Stimulated activated CD4-positive, alpha-beta T cell treated with anti-CD3 and anti-CD28 coated beads, TNF-alpha, amount 100 ng/mL, for 1 hour (primary cell): ENCODE measurements at places on chromosomes 2 and 18.

GRCh38 chr18:24427484-24427883 lies 1.0 kb downstream of the IMPACT start:
- DNase-seq: no peak

- no peak for DNase-seq
Measured at GRCh38 chr2:106983305-106983704, 97.3 kb upstream of the ST6GAL2 start.

DNA sequence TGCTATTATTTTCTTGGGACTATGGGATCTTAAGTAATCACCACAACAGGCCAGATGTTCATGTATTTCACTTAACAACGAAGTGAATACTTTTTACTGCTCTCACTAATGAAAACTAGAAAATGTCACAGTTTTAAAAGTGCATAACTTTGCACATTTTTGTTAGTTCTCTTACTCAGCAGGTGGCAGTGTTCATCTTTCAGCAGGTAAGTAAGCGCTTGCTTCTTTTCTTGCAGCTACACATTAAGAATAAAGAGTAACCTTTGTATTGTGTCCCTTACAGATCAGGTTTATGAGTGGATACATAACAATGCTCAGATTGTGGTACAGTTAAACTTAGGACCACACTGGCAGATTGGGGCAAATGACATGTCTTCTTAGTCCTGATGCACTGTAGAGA lies 61.0 kb downstream of the DAW1 start:
- DNase-seq: no peak

DNA sequence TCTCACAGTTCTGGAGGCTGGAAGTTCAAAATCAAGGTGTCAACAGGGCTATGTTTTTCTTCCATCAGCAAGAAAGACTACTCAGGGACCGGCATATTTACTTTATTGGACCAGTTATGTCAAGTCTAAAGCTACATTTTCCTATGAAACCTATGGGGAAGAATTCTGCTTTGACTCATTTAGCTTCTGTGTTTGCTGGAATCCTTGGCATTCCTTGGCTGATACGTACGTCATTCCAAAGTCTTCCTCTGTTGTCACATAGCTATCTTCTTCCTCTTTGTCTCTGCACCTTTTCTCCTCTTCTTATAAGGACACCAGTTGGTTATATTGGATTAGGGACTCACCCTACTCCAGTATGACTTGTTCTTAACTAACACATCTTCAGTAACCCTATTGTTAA lies 137.4 kb upstream of the FBXO11 start:
- DNase-seq: no peak

DNA sequence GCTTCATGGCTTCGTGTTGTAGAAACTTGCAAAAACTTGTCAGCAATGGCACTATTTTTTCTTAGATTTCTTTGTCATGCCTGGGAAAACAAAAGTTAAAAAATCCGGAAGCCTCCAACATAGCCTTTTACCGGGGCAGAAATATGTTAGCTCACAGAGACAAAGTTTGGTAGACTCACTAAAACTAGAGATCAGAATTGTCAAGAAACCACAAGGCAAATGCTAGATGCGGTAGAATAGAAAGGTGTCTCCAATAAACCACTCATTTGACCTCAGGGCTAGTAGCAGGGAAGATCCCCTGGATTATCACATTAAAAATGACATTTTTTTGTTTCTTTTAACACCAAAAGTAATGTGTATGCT lies 405 bp downstream of the CASP10 start:
- no peak for DNase-seq

GRCh38 chr2:66448136-66448991 lies 13.4 kb downstream of the MEIS1 start:
- DNase-seq: no peak

DNA sequence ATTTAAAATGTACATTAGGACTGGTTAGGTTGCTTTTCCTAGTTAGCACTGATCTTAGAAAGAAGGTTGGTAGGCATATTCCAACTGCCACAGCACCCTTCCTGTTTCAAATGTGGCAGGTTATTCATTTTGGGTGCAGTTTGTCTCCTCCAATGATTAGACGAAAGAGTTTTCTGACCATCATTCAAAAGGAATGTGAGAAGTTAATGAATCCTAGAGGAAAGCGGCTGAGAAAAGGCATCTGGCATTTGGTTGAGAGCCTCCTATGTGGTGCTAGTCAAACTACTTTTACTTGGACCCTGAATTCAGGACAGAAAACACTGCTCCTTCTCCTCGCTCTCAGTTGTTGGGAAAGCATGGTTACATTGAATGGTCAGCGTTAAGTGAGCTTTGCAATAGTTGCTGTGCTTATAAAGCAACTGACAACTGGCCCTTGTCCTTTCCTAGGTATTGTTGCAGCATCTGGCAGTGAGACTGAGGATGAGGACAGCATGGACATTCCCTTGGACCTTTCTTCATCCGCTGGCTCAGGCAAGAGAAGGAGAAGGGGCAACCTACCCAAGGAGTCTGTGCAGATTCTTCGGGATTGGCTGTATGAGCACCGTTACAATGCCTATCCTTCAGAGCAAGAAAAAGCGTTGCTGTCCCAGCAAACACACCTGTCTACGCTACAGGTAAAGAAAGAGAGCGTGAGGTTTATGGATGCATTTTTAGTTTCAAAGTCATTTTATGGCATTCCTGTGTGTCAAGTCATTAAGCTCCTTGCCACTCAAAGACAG lies 6.1 kb downstream of the TGIF1 start:
- DNase-seq: no peak

DNA sequence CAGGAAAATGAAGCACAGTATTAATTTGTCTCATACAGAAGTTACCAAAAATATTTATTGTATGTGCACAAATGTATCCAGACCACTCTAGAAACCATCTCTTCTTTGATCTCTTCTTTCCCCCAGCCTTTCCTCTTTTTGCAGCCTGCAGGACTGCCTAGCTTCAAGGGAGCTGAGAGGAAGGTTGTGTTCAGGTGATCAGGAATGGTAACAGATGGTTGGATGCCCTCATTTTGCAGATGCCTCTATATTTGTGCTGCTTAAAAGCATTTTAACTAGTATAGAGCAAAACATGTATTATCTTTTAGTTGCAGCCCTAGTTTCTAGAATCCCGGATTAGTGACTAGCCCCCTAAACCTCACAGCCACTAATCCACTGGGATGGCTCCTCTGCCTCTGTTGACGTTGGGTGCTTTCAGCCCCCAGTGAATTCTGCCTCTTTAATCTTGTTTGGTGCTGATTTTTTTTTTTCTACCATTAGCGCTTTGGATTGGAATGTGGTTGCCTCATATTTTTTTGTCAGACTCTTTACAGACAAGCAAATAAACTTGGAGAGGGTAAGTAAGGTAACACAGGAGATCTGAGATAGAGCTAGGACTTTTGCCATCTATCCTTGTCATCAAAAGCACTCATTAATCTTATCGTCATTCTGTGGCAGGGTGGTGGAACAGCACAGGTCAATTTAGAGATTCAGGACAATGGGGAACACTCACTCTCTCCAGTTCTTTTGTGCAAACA lies 103.8 kb upstream of the NDUFV2 start:
- DNase-seq: no peak

DNA sequence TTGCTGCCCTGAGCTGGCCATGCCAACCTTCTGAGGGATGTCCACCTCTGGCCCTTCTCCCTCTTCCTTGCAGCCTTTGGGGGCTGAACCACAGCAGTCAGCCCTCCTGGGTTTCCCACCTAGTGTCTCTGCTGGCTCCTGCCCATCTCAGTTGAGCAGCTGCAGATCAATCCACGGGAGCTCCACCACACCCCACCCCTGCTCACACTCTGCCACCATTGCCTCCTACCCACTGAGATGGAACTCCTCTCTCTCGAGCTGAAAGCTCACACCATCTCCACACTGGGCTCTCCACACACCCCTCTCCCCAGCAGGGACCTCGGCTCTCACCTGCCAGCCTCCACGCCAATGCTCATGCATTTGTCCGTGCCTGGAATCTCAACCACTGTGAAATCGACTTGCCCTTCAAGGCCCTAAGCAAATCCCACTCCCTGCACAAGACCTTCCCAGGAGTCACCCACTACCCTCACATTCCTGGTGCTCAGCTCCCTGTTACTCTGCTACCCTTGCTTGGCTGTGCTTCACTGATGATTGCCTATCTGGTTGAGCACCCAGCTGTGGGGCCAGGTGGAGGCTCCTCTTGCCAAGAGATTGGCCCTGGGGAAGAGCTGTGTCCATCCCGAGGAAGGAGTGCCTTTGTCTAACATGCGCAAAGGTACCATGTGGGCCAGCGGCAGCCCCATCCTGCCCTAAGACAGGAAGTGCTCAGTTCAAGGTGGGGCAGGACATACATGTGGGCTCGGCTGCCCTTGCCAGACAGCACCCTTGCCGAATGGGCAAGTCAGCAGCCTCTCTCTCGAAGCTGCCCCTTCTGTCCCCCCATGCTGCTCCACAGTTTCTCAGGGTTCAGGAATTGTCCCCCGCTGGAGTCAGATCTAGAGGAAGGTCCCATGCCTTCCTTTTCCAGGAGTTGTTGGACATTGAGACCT lies 208.7 kb downstream of the CYP26B1 start:
- DNase-seq: no peak

DNA sequence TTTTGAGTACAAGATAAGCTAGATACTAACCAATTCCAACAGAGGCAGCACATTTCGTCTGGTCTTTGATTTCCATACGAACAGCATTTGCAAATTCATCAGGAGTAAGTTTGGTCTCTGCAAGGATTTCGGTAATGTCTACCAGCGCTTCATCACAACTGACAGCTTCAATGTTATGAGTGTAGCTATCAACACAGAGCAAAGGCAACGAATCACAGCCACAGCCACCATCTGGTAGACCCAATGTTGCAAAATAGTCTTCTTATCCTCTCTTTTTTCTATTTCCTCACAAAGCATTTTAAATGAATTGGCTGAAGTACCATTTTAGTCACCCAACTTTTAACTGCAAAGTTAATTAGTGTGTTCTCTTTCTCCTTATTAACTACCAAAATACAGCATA lies 68.3 kb downstream of the REV1 start:
- DNase-seq: no peak

DNA sequence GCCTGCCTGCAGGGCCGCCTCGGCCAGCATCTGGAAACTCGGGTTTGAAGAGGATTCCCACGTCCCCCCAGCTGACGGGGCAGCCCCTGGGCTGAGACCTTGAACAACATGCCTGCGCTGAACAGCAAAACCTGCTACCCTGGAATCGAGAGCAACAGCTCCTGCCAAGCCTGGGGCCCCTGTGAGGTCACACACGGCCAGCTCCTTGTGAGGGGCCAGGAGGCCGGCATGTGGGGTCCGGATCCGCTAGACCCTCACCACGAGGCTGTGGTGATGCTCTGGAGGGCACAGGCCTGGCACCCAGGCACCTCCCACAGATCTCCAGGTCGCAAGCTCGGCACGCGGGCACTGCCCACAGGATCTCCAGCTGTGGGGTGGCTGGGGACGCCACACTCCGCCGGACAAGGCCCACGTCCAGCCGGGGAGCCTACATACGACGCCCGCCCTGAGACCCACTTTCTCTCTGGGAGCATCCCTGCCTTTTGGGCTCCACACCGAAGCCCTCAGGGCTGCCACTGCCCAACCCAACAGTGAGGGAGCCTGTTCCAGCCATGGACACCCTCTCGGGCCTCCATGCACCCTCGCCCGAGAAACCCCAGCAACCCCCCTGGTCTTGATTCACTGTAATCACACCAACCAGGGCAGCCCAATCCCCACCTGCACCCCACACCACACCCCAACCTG lies 34.1 kb downstream of the SLC66A2 start:
- DNase-seq: no peak

DNA sequence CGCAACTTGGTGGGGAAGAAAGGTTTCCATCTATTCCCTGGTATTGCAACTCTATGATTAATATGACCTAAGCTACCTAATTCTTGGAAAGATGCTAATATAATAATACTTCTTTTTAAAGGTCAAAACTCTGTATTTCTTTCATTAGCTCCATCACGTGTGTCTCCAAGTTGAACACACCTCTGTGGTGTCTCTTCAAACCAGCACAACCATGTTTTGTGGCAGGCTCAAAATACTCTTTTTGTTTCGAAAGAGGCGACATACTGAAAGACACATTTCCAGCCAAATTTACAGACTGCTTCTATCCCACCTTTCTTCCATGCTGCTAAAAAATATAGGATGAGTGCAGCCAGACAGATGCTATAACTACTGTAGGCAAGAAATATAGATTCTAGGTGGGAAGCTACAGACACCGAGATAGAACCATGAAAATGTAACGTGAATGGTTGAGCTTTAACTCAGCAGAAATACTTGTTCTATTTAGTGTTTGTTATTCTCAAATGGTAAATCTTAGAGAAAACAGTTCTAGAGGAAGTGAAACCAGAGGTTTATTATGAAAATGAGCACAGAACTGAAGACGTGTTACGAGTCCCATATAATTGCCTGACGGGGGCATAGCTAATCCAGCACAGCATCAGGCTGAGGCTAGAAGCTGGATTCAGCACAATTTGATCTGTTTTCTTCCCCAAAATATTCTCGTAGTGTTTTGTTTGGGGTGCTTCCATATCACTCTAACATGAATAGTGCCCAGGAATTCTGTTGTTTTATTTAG lies 991.5 kb upstream of the FANCL start:
- no peak for DNase-seq

DNA sequence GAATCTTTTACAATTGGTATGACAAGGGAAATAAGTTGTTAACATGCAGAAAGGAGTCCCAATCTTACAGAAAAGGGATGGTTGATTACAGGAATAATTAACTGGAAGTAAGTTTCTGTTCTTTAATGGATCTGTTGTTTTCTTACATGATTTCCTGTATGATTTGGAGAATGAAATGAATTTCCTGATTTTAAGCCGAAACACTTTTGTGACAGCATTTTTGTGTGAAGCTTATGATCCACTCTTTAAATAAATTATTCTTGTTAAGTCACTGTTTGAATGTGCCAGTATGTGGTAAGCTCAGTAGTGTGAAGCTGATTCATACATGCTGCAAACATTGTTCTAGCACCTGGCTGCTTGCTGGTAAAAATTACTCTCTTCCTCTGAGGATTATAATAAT lies 516.2 kb downstream of the DCDC2C start:
- no peak for DNase-seq

GRCh38 chr2:135152361-135152760 lies 100.3 kb downstream of the RAB3GAP1 start:
- DNase-seq: no peak

- DNase-seq: no peak
Measured at GRCh38 chr2:148814143-148814859, 60.7 kb upstream of the KIF5C start.

DNA sequence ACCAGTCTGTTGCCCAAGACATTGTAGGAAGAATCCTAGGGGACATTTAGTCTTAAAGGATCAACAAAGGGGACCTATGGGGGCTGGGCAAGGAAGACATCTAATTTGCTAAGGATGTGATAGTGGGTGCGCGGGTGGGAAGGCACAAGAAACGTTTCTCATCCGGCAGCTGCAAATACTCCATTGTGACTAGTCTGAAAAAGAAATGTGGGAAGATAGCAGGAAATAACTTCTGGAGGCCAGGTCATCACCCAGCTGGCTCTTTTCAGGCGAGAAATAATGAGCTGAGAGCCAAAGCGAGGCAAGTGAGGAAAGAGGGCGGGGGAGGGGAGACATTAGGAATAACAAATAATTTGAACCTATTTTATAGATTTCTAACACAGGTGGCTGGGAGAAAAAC lies 70.3 kb upstream of the NCK2 start:
- no peak for DNase-seq

GRCh38 chr2:96491860-96492497 lies 13.2 kb downstream of the NEURL3 start:
- no peak for DNase-seq

GRCh38 chr2:16239296-16239850 lies 299.0 kb downstream of the MYCN start:
- DNase-seq: no peak

GRCh38 chr2:230661072-230661957 lies 51.3 kb upstream of the CAB39 start:
- DNase-seq: no peak
